ENCODE measurements at places on chromosomes 12 and 14. TPM values are rescaled to one million over a fixed set of nuclear protein-coding genes. Genes with fewer than 3 reads are reported as not detected.

DNA sequence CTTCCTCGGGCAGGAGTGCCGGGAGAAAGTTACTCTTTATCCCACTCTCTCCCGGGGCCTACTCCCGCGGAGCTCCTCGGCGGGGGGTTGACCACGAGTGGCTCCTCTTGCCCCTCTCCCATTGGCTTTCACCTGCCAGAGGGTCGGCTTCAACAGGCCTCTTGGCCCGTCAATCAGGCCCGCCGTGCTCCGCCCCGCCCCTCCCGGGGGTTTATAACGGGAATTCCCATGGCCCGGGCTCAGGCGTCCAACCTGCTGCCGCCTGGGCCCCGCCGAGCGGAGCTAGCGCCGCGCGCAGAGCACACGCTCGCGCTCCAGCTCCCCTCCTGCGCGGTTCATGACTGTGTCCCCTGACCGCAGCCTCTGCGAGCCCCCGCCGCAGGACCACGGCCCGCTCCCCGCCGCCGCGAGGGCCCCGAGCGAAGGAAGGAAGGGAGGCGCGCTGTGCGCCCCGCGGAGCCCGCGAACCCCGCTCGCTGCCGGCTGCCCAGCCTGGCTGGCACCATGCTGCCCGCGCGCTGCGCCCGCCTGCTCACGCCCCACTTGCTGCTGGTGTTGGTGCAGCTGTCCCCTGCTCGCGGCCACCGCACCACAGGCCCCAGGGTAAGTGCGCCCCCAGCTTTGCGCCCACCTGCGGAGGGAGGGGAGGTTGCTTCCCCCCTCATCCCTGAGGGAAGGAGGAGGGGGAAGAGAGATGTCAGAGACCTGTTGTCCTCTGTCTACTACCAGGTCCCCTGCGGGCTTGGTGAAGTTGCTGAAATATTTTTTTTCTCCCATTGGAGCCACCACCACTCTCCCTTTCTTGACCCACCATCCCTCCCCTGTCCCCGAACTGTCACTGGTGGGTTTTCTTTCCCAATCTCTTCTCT lies at the start of gene SMOC1:
SMOC1 (plus strand) TSS at position 242 of the 869 bp plus-strand sequence; CDS start at position 505, 263 bp downstream.
- DNase-seq: no peak

DNA sequence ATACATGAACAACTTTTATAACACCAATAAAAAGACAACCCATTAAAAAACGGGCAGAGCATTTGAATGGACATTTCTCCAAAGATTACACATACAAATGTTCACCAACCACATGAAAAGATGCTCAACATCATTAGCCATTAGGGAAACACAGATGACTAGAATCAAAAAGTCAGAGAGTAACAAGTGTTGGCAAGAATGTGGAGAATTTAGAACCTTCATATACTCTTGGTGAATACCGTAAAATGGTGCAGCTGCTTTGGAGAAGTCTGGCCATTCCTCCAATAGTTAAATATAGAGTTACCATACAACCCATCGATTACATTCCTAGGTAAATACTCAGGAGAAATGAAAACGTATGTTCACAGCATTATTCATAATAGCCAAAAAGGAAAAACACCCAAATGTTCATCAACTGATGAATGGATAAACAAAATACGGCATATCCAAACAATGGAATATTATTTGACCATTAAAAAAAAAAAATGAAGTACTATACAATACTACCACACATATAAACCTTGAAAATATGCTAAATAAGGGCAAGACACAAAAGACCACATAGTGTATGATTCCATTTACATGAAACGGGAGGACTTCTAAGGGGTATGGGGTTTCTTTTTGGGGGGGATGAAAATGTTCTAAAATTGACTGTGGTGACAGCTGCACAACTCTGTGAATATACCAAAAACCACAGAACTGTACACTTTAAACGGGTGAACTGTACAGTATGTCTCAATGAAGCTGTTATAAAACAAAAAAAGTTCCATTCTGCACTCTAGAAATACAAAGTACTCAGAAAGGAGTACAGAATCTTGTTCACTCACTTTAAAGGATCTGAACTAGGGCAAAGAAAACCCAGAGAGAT lies 3.2 kb downstream of the CORO1C start:
- no peak for DNase-seq

- DNase-seq: no peak
These were observed 42.6 kb upstream of the MED13L start for GRCh38 chr12:116319898-116320621.

GRCh38 chr12:96590970-96591369 lies 101.6 kb downstream of the CFAP54 start:
- DNase-seq: no peak

- no peak for DNase-seq
These were observed 43.8 kb upstream of the ATF1 start for GRCh38 chr12:50720085-50720484.

DNA sequence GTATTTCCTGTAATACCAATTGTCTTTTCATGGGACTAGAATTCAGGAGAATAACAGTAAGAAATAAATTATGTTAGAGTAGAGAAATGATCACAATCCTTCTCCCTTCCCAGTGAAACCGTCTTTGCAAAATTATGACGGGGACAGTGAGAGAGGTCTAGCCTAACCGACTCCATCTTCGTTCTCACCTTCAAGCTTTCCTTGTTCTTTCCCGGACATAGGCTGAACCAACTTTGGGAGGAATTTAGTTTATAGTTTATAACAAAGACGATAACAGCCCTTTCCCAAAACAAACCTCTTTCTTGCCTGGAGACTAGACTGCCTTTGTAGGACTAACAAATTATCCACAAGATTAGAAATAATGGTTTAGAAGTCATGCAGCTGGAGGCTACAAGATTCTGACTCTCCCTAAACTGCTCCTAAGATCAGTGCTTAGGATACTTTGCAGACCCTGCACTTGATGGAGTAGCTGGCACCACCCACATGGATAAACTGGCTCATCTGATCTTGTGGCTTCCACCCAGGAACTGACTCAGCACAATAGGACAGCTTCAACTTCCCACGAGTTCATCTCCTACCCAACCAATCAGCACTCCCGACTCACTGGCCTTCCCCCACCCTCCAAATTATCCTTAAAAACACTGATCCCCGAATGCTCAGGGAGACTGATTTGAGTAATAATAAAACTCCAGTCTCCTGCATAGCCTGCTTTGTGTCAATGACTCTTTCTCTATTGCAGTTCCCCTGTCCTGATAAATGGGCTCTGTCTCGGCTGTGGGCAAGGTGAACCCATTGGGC lies 521.2 kb upstream of the TBX3 start:
- DNase-seq: no peak

GRCh38 chr12:50243507-50243906 lies 39.8 kb downstream of the LIMA1 start:
- no peak for DNase-seq

DNA sequence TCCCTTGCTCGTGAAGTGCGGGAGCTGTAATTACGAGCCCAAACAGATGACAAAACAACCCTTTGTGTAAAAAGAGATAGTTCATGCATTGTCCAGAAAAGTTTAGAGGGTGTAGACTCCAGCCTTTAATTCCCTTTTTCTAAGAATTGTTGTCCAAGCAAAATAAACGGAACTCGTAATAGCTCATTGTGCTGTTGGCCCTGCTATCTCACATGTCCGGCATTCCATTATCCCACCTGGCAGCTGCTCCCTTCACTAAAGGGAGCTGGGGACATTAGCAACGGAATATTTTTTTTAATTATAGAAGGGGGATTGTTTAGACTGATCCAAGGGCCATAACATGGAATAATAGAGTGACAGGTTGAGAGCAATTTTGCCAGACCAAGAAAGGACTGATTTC lies 277.5 kb upstream of the TBX3 start:
- no peak for DNase-seq

DNA sequence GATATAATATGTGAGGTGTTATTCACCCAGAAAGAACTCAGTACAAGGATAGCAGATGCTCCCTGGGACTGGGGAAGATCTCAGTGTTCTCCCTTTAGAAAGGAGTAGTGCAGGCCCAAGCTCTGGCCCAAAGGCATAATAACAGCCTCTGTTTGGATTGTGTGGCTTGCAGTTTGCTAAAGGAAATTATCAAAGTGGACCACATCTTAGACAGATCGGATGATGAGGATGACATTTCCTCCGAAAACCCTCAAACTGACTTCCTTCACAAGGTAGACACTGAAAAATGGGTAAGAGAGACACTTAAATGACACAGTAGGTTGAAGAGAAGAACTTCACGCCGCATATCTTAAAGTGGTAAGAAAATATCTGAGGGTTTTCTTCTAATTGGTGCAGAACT lies 26.1 kb downstream of the SMCO2 start:
- no peak for DNase-seq

GRCh38 chr12:88805286-88805685 lies 225.0 kb upstream of the KITLG start:
- DNase-seq: no peak

- no peak for DNase-seq
These were observed 62.0 kb downstream of the DACT1 start for GRCh38 chr14:58699681-58700205.

DNA sequence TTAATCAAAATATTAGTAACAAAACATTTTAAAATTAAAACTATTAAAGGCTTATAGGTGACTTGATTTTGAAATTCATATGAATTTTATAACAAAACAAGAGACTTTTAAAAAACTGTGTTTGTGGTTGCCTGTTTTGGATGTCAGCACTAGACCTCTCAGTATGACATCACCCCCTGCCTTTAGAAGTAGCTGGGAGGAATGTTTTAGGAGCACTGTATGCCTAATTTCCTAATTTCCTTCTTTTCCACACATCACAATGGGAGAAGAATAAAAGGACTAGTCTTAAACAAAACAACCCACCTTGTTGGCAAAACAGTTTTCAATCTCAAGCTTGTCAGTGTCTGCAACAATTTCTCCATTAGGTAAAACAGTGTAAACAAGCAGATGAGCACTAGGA lies 48.1 kb upstream of the PZP start:
- no peak for DNase-seq

DNA sequence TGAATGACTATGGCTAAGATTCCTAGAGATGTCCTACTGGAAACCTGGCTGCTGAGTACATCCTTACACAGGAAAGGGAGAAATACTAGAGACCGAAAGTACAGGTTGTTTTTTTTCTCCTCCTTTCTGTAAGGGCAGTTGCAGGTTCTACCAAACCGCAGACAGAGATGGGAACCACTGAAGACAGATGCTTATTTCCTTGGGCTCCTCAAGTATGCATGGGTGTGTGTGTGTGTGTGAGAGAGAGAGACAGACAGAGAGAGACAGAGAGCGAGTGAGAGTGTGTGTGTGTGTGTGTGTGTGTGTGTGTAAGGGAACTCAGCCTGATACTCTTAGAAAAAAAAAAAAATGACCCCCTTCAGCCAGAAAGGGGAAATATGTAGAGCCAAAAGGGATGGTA lies 42.5 kb downstream of the MAP4K5 start:
- no peak for DNase-seq

- no peak for DNase-seq
These were observed 153.7 kb downstream of the ZFP36L1 start for GRCh38 chr14:68639000-68639757.

- DNase-seq: no peak
These were observed 108.1 kb downstream of the ETV6 start for GRCh38 chr12:11757531-11757930.

- no peak for DNase-seq
These were observed 116.6 kb downstream of the DAD1 start for GRCh38 chr14:22472466-22472865.

DNA sequence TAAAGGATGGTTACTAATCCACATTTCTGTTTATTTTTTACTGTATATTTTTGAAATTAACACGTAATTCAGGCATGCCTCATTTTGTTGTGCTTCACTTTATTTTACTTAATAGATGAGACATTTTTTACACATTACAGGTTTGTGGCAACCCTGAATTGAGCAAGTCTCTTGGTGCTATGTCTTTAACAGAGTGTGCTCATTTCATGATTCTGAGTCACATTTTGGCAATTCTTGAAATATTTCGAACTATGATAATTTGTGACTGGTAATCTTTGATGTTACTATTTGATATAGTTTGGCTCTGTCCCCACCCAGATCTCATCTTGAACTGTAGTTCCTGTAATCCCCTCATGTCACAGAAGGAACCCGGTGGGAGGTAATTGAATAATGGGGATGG lies 1120.5 kb upstream of the FLRT2 start:
- no peak for DNase-seq

DNA sequence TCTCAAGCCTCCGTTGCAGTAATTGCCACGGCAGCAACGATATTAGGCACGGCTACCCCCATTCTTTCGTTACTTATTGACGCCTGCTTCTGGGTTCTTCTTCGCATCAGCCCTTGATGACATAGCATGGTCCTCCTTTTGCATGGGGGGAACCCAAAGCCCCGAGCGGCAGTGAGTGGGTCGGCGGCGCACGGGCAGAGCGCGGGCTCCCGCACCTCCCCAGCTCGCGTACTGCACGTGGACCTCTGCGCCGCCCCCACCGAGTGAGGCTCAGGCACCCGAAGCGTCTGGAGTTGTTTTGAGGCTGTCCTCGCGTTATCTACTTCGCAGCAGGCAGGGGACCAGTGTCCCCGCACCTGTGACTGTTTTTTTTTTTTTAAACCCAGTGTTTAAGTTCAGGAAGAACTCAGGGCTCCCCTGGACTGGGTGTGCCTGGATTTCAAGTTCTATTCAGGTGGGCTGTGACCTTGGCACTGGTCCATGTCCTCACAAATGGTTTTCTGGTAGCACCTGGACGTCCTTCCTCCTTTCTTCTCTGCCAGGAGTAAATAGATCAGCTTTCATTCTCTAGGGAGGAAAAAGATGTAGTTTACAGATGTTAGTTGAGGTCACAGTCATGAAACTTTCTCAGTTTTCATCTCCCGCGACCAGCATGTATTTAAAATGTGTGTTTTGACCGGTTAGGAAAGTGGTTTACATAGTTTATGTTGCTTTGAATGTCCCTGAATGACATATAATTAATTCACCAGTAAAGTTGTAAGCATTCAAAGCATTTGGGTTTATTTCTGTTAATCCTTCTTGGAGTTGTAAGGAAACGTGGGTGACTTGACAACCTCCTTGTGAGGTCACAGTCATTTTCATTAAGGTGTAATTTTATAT lies 1.4 kb upstream of the FOXN4 start:
- no peak for DNase-seq

GRCh38 chr12:106113824-106114446 lies 24.8 kb downstream of the NUAK1 start:
- no peak for DNase-seq

KRT74 gene
- total RNA-seq: not detected

STON2 gene
- 0.61 TPM for total RNA-seq

HPD gene
- total RNA-seq: 0.92 TPM

ITGB7 gene
- total RNA-seq: 498 TPM

ADAMTS20 gene
- not detected for total RNA-seq

OTUB2 gene
- total RNA-seq: 0.57 TPM

TCL1A gene
- 2.6 TPM for total RNA-seq

Data from T-cell (primary cell).